NCI-H524 (cell line): ENCODE measurements at places on chromosomes 3 and 15.

- DNase-seq = no peak
Measured at GRCh38 chr15:57505056-57505715, 86.5 kb upstream of the MYZAP start.

DNA sequence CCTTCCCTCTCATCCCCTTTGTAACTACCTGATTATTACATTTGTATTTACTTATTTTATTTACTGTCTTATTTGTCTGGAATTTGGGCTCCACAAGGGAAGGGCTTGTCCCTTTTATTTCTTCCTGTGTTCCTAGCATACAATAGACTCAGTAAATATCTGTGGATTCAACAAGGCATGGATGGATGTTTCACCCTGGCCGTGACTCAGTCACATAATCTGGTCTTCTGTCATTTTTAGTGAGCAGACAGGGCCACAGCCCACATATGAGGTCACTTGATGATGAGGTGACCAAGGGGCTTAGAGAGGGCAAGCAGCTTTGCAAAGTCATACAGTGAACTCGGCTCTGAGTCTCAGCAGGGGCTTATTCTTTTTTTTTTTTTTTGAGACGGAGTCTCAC is 7.8 kb upstream of the DAG1 start:
- DNase-seq = no peak

- DNase-seq = no peak
Measured at GRCh38 chr3:160434071-160434470, 15.5 kb downstream of the TRIM59 start.

DNA sequence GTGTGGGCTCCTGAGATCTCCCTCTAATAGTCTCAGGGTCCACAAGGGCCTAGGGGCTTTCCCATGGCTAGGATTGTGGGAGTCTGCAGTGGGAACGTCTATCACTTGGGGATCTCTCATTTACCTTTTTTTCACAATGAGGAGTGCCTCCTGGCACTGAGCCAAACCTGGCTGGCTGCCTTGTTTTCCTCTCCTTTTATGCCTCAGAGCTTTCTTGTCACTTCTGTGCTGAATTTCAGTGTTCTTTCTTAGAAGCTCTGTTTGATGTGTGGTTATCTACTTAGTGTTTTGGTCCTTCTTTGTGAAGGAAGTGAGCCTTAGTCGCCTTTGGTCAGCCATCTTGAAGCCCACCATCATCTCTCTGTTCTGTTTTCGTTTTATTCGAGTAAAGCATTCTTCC is 33.9 kb downstream of the DOCK3 start:
- DNase-seq = no peak

DNA sequence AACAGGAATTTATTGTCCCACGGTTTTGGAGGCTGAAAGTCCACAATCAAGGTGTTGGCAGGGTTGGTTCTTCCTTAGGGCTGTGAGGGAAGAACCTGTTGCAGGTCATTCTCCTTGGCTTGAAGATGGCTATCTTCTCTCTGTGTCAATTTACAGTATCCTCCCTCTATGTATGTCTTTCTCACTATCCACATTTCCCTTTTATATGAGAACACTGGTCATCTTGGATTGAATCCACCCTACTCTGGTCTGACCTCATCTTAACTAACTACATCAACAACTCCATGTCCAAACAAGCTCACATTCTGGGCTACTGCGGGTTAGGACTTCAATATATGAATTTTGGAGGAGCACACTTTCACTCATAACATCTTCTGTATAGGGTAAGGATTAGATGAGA is 61.9 kb downstream of the CLDN1 start:
- DNase-seq = no peak

DNA sequence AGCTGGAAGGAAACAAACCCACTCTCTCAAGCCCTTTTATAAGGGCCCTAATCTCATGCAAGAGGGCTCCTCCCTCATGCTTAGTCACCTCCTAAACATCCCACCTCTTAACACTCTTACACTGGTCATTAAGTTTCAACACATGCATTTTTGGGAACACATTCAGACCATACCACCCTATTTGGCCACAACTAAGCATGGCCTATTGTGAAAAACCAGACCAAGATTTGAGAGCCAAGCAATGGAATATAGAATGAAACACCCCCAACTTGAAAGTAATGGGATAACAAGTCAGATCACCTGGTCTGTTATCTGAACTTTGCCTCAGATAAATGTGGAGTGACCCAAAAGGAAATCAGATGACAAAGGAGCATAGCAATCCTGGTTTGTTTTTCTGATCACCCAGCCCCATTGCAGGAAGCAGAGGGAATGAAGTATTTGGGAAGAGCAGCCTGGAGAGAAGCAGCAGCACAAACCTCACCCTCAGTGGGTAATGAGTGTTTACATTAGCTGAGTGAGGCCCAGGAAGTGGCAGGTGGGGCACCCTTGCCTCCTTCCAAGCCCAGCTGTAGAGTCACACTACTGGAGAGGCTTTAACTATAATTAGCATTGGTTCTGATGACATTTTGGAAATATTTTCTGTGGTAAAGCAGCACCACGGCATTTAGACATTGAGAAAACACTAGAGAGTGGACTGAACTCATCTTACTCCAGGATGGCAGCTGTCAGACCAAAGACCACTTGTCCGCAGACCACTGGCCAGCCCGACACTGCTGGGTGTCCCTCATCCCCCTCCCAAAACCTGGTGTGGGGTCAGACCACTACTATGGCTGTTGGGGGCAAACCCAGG is 48.8 kb upstream of the PRTG start:
- DNase-seq = no peak

DNA sequence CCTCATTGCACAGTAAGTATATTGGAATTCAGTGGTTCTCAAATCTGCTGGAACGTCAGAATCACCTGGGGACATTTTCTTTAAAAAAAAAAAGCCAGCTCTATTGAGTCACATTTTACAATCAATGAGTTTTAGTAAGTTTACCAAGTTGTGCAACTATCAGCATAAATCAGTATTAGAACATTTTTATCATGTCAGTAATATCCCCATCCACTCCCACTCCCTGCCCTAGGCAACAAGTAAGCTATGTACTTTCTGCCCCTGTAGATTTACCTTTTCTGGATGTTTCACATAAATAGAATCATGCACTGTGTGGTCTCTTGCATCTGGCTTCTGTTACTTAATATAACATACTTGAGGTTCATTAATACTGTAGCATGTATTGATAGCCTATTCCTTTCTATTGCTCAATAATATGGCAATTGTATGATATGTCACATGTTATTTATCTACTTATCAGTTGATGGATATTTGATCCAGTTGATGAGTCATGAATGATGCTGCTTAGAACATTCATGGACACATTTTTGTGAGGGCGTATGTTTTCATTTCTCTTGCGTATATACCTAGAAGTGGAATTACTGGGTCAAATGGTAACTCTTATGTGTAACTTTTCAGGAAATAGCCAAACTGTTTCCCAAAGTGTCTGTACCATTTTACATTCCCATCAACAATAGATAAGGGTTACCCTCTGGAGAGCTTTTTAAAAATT is 180.5 kb downstream of the THSD4 start:
- DNase-seq = no peak
